NCI-H187 (cell line): ENCODE measurements at places on chromosomes 6 and 20.
A peak's percentile ranks its signal among the peaks of the same experiment; 100 is the strongest.

DNA sequence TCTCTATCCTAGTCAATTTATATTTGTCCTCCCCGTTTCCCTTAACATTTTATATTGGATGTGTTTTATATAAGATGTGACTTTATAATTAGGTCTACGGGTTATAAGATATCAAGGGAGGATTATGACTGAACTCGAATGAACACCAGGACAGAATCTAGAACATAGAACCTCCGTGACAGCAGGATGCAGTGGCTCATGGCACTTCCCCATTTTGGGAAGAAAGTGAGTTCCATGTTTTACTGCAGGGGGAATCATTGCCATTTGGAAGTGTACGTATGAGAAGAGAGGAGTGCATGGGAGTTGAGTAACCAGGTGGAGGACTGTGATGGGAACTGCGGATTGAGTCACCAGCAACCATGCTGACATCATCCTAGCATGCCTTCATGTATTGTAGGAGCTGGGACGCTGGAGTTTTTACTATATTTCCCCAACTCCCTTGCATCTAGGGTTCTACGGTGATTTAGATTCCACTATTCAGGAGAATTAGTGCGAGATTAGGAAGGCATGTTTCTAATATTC is 56.1 kb upstream of the FOXC1 start:
- no peak for DNase-seq

DNA sequence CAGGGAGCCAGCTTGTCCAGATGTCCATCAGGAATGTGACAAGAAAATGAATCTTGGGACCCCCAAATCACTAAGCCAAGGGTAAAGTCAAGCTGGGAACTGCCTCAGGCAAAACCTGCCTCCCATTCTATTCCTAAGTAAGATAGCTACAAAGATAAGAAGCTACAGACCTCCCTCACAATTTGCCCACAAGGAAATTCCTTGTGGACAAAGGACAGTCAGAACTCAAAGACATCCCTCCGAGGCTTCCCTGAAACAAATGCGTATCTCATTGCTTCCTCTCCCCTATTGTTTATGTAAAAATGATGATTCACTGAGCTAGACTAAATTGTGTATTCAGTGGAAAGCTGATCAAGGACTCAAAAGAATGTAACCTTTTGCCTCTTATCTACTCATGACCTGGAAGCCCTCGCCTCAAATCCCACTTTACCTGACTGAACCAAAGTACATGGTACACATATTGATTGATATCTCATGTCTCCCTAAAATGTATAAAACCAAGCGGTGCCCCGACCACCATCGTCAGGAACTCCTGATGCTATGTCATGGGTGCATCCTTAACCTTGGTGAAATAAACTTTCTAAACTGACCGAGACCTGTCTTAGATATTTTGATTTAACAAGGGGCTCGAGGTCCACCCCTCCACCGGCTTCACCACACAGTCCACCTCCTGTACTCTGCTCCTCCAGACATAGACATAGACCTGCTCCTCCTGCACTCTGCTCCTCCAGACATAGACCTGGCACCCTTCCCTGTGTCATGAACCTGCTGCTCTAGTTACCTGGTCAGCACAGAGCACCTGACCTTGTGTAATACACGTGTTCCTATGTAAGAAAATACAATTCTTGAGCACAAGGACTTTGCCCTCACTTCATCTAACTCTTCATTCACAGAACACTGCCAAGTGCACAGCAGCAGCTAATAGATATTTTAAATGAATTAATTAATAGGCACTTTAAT is 81.4 kb downstream of the WDR27 start:
- no peak for DNase-seq

DNA sequence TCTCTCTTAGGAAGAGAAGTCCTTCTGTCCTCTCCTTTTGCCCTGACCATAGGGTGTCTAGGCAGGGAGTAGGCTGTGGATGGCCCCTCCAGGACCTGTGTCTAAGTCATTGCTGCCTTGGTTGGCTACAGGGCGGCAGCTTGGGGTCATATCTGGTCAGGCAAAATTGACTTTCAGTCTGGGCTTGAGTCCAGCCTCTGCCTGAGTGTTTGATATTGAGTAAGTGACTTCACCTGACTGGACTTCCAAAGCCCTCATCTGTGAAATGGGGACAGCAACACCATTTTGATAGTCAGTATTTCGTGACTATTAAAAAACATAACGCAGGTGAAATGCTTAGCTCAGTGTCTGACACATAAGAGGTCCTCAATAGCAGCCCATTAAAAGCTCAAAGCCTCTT is 4.6 kb downstream of the TGM3 start:
- no peak for DNase-seq

GRCh38 chr6:69416776-69417175 is 380.0 kb downstream of the LMBRD1 start:
- no peak for DNase-seq

- peak; percentile 27 for DNase-seq
Measured at GRCh38 chr6:37783025-37783855, 36.3 kb upstream of the ZFAND3 start.

DNA sequence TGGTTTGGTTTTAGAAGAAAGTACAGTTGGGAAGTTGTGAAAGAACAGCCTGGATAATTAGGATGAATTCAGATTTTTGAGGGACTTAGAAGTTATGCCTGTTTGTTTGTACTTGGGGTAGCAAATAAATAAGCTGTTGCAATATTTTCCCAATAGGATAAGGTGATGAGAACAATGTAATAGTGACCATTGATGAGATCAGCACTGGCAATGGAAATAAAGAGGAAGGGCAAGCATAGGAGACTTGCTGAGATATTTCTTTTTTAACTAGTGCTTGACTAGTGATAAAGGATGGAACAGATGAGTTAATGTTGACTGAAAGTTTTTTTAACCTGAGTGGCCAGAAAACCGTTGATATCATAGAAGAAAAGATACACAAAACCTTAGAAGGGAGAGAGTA is 498.8 kb downstream of the CDKAL1 start:
- no peak for DNase-seq
